ENCODE measurements at places on chromosomes 16 and 17.

- DNase-seq: no peak
Observed at GRCh38 chr17:28737770-28738679, 5.8 kb upstream of the TRAF4 start.

- DNase-seq: no peak
Observed at GRCh38 chr17:63707151-63707550, 7.2 kb upstream of the LIMD2 start.

DNA sequence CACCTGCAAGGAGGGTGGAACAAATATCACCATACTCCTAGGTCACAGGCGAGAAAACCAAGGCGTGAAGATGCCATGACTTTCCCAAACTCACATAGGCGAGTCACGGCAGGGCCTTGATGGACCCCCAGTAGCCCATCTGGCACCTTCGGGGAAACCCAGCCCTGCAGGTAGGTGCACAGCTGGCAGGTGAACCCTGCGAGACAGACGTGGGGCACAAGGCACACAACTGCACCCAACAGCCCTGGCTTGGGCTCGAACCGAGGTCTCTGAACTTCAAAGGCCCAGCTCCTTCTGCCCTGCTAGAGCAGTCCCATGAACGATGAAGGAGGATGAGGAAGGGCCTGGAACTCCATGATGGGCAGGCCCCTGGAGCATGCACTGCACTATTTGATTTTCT lies 77.6 kb upstream of the DNAJA2 start:
- no peak for DNase-seq

DNA sequence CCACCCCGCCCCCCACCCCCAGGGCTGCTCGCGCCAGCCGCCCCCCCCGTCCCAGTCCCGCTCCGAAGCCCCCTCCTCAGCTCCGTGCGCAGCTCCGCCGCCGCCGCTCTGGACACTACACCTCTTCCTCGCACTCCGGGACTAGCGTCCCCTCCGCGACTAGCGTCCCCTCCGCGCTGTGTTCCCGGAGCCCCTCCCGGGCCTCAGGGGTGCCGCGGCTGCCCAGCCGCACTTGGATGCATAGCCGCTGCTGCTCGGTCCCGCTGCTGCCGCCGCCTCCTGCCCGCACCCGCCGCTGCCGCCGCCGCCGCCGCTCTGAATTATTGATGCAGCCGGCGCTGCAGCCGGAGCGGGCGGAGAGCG lies at the start of gene CBLN1:
Gene CBLN1 (minus strand): TSS at position 359 of the 363 bp plus-strand sequence. CDS start 373 bp downstream, outside the sequence.
- DNase-seq: no peak

DNA sequence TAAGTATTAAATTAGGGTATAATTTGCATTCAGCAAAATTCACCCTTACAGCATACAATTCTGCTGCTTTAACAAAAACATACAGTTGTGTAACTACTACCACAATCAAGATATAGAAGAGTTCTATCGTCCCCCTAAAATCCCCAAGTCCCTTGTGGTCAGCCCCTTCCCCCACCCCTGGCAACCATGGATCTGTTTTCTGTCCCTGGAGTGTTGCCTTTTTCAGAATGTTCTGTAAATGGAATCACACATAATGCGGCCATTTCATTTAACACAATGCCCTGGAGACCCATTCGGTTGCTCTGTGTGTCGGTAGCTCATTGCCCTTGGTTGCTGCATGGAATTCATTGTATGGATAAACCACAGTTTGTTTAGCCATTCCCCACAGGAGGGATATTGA lies 190.2 kb downstream of the IRX5 start:
- no peak for DNase-seq

DNA sequence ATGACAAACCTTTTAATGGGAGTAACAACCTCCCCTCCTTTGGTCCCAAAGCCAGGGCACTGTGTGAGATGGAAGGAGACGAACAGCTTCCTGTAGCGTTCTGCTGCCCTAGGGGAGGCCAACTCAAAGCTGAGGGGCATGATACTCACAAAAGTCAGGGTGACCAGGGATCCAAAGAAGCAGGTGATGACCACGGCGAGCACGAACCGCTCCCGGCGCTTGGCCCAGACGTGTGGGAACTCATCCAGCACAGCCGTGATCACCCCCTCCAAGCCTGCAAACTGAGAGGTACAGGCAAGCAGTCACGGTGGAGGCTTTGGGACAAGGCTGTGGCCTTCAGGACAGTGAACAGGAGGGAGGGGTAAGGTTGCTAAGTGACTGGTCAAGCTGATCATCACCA lies 25.1 kb downstream of the SLC6A4 start:
- no peak for DNase-seq

- DNase-seq: no peak
Observed at GRCh38 chr16:58459344-58460218, 40.4 kb upstream of the NDRG4 start.

- DNase-seq: peak; percentile 81
Observed at GRCh38 chr16:10876799-10877341, at the start of gene CIITA. Gene CIITA, plus strand, starts transcription at chr16:10877202. Its CDS starts 129 bp downstream, at chr16:10877331.

GRCh38 chr17:81573794-81574642 lies 21.9 kb upstream of the FAAP100 start:
- no peak for DNase-seq

- no peak for DNase-seq
Observed at GRCh38 chr16:27515874-27516353, 33.8 kb downstream of the GTF3C1 start.

- no peak for DNase-seq
Observed at GRCh38 chr17:66967837-66968543, 3.5 kb downstream of the CACNG4 start.

GRCh38 chr16:25027781-25028180 lies 12.6 kb upstream of the ARHGAP17 start:
- DNase-seq: no peak

- DNase-seq: no peak
Observed at GRCh38 chr17:11803231-11803969, 193.9 kb downstream of the ZNF18 start.

GRCh38 chr17:40025991-40026815 lies 11.0 kb downstream of the CSF3 start:
- DNase-seq: no peak

GRCh38 chr16:88978608-88979346 lies 1.8 kb upstream of the CBFA2T3 start:
- no peak for DNase-seq

GRCh38 chr17:50430821-50431618 lies 5.0 kb downstream of the ACSF2 start:
- DNase-seq: no peak
